ENCODE measurements at places on chromosomes 5 and 9.
A peak's percentile ranks its signal among the peaks of the same experiment; 100 is the strongest.

DNA sequence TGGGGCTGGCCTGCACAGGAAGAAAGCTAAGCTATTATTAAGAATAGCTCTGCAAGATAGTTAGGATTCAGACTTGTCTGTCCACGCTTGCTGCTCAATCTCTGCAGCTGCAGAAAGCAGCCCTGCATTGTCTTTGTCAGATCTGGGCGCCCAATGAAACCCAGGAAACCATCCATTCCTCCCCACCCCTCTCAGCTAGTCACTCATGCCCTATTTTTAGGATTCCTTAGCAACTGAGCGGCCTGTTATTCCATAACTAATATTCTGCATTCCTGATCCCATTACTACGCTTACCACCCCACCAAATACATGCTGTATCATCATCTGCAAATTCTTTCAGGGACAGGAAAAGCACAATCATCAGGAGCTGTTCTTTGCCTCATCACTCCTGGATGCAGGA lies 52.9 kb upstream of the APC start:
- DNase-seq, result no peak

DNA sequence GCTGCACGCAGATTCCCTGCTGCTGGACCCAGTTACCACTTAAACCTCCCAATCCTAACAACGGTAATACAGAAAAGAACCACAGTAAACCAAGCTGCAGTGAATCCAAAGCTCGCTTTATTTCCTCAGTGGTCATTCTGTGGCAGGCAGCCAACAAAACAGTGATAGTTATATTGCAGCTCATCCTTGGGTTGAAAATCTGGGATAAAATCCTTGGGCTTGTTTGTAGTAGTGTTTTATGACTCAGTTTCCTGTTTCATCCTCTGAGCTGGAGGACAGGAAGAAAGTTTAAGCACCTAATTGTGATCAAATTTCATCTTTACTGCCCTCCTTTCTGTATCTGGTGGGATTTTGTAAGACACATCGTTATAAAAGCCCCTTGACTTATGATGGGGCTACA lies 31.4 kb downstream of the HMGCR start:
- DNase-seq, result no peak

DNA sequence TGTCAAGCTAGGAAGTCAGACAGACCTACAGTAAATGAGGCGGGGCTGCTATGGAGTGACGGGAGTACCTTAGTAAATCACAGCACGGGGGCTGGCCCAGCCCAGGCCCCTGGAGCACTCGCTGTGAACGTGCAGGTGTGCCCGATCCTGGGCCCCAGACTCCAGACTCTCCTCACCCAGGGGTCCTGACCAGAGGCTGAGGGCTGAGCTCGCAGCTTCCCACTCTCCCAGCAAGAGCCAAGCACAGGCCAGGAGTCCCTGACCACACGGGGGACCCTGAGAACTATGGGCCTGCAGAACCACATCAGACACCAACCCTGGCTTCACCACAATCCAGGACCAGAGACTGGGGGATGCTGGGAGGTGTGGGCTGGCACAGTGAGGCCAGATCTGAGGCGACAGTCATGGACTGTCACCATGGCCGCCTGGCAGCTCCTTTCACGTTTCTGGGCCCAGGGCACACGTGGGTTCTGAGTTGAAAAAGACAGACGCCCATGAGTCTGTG lies 73.4 kb downstream of the ADAMTS2 start:
- no peak for DNase-seq

- DNase-seq, result no peak
These were observed 11.8 kb upstream of the SYK start for GRCh38 chr9:90789862-90790261.

DNA sequence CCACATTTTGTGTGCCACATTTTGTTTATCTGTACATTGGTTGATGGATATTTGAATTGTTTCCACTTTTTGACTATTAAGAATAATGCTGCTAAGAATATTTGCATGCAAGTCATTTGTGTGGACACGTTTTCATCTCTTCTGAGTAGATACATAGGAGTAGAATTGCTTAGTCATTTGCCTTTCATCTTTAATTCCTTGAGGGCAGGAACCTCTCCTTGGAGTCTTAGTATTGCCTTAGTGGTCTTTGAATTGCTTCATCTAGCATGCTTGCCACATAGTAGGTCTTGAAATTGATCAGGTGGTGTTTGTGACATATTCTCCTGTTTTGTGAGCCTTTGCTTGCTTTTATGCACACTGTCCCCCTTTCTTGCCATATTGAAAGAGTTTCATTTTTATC lies 128.5 kb downstream of the NR3C1 start:
- DNase-seq, result no peak

DNA sequence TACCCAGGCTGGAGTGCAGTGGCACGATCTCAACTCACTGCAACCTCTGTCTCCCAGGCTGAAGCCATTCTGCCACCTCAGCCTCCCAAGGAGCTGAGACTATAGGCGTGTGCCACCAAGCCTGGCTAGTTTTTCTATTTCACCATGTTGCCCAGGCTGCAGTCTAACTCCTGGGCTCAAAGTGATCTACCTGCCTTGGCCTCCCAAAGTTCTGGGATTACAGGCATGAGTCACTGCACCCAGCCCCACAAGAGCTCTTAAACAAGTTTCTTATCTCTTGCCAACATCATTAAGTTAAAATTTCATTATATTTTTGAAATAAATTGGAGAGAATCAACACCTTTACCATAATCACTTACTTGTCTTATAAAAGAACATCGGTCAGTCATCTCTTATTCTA lies 280.3 kb downstream of the ARHGEF28 start:
- no peak for DNase-seq

GRCh38 chr5:137630216-137630971 lies 105.5 kb downstream of the KLHL3 start:
- DNase-seq, result no peak

- DNase-seq, result no peak
These were observed 2.0 kb downstream of the RNF44 start for GRCh38 chr5:176535101-176535663.

DNA sequence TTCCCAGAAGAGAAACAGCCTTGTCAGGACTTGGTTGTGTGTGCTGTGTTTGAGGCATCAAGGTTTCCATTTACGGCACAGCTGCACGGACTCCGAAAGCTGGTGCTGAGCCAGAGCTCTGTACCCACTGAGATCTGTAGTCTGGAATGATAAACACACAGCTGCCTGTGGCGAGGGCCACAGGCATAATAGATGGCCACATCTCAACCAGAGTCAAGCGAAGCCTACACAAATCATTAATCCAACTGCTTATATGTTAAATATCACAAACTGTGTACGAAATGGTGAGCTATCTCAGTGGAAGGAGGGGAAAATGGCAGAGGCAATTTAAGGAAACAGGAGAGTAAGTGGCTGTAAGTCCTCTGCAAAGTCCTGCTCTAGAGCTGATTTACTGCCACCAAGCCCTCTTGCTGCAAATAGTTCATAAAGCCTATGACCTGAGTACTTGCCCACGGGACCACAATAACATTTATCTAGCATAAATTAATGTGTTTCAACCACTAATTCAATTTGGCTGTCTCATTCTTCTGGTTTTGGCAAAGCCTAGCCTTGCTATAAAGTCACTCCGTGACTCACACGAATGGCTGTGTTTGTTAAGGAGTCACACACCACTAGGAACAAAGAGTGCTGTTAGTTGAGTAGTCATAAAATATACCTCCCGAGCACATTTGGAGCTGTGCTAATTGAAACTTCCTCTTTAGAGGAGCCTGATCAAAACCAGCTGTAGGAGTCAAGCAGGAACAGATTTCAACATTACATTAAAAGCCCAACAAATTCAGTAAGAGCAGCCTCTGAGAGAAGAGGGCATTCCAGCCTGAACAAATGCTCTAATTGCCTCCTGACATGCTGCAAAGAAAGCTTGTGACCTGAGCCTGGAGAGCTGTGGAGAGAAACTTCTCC lies 738.6 kb upstream of the ZNF608 start:
- DNase-seq, result peak; percentile 63

GRCh38 chr9:94870793-94871558 lies 144.5 kb downstream of the AOPEP start:
- no peak for DNase-seq

DNA sequence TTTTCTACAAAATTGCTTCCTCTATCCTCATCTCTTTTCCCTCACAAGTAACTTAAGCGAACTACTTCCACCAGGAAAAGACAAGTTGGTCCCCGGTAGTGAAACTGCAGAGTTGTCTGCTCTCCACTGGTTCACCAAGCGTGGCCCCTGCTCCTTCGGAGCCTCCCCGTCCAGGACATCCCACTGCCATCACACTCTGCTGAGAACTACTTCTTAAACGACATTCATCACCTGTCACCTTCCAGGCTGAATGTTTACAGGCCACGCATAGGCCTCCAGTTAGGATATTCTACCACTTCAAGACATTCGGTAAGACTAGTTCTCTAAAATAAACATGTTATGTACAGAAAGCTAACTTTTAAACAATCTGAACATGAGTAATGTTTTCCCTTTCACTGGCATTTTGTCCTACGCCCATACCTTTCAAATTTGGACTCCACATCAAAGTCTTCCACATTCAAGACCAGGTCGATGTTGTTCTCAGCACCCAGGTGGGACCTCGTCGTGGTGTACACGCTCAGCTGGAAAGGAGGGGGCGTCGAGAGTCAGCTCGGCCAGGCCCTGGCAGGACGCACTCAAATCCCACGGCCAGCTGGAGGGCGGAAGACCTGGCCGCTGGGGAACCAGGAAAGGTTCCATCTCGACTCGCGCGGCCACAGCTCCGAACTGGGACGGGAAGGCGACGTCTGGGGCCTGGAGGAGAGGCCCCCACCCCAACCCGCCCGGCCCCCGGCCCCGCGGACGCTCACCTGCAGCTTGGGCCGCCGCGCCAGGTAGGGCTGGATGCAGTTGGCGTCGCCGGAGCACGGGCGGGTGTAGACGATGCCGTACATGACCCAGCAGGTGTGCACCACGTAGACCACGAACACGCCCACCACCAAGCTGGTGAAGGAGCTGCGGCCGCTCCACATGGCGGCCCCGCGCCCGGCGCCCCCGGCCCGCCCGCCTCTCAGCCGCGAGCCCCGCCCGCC lies 683 bp downstream of the CLPTM1L start:
- DNase-seq, result no peak

DNA sequence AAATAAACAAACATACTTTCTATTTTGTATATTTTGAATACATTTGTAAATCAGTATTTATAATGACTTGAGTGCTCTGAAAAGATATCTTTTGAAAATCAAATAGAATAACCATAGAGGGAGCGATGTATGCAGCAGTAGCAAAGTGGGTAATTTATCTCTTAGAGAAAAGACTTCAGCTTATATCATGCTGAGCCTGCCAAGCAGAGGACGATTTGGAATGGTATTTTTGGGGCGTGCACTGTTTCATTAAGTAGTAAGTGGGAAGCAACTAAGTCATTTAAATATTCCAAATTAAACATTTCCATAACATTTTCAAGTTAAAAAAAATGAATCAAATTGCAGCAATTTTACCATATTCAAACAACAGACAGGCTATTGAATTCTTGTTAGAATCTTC lies 147.6 kb downstream of the CDH10 start:
- DNase-seq, result no peak

DNA sequence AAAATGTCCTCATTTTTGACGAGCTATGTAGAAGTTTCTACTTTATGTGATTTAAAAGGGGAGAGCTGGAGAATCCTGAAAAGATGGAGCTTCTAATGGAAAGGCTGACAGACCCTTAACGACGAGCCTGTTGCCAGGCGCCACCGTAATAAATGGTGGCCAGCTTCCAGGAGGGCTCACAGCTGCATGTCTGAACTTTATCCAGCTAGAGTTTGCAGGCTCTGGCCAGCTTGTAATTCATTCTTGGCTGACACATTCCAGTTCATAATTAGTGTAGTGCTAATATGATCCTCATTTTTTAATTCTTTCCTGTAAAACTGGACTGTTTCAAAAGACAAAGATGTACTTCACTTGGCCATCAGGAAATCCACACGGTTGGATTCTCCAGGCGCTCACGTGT lies 246.7 kb downstream of the GAS1 start:
- no peak for DNase-seq

GRCh38 chr5:122091936-122092600 lies 14.0 kb upstream of the LOX start:
- DNase-seq, result no peak

DNA sequence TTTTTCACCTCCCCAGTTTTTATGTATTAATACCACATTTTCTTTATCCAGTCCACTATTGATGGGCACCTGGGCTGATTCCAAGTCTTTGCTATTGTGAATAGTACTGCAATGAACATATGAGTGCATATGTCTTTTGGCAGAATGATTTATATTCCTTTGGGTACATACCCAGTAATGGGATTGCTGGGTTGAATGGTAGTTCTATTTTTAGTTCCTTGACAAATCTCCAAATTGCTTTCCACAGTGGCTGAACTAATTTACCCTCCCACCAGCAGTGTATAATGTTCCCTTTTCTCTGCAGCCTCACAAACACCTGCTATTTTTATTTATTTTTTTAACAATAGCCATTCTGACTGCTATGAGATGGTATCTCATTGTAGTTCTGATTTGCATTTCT lies 340.2 kb downstream of the ADAMTS6 start:
- DNase-seq, result no peak

GRCh38 chr9:21402386-21403251 lies 6.3 kb upstream of the IFNA8 start:
- no peak for DNase-seq

DNA sequence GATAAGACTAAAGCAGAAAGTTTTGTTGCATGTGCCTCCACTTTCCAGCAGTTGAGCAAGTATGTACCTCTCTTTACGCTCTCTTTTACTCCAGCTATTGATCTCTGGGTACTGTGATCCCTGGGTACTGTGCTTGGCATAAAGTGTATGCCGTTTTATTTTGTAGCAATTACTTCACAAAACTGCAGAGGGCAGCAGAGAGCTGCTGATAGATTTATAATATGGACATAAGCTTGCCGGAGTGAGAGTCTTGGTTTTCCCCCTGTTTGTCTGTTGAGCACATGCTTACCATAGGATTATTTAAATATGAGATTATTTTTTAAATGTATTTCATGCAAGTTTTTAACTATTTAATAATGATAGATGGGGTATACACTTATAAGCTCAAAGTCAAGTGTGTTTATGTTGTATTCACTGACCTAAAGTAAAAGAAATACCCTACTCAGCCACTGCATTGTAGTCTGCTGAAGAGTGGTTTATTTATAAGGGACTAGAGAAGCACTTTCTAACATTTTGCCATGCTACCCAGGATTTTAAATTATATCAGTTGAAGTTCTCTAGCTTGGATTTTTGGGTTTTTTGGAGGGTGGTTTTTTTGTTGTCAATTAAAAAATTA lies 13.0 kb downstream of the TTC1 start:
- DNase-seq, result peak; percentile 50
